NB4 (cell line): ENCODE measurements at places on chromosomes 13 and 19.

GRCh38 chr19:52739576-52739975 lies 4.7 kb upstream of the ZNF611 start:
- DNase-seq: no peak

- no peak for DNase-seq
These were observed 24.4 kb upstream of the NMRK2 start for GRCh38 chr19:3908266-3909054.

DNA sequence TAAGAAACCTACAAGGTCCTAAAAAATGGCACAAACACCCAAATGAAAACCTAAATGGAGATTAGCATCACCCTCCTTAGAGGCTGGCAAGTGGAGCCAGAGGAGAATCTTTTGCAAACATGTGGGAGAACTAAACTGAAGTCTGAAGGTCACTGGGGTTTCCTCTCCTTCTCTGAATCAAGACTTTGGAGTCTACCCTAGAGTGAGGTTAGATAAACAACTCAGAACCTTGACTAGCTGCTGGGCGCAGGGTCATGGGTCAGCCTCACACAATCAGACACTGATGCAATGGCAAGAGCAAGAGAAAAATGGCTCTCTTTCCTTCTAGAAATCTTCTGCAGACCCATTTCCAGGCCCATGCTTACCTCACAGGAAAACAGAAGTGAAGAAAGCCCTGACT lies 165.8 kb downstream of the KCTD12 start:
- no peak for DNase-seq

GRCh38 chr19:45508861-45509691 lies 1.8 kb downstream of the VASP start:
- peak; percentile 82 for DNase-seq

DNA sequence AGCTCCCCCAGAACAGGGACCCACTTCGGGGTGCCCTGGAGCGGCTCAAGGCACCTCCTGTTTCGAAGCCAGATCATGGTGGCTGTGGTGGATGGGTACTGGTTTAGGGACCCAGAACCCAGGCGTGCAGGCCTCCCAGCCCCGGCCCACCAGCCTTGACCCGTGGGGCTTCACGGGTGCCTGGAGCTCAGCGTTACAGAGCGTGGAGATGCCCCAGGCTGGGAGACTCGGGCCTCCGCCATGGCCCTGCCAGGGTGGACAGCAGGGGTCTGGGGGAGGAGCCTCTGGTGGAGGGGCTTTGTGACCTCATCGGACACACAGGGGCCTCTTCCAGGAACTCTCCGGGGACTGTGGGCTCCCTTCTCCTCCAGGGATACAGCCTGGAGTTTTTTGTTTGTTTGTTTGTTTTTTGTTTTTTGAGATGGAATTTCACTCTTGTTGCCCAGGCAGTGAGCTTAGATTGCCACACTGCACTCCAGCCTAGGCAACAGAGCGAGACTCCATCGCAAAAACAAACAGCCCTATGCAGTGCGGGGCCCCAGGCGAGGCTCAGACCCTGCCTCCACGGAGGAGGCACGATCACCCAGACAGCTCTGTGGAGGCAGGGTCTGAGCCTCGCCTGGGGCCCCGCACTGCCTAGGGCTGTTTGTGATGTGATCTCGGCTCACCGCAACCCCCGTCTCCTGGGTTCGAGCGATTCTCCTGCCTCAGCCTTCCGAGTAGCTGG lies at the start of gene GARIN5B:
GARIN5B (minus strand) TSS at position 271 of the 727 bp plus-strand sequence; CDS start at position 77, 194 bp downstream.
- DNase-seq: no peak

- DNase-seq: no peak
These were observed 10.9 kb downstream of the TMEM255B start for GRCh38 chr13:113769881-113770280.

DNA sequence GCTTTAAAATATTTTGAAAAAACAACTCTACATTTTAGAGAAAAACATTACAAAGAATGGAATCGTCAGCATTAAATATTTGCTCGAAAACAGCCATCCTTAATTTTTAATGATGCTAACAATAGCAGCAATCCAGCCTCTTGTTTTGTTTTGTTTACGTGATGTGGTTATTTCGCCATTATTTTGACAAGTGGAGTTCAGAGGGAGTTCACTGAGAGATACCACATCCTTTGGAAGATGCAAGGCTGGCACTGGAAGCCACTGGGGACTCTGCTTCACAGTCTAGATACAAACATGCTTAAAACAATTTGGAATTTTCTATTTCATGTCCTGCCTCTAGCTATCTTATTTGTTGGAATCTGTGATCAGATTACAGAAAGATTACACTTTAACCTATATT lies 556.3 kb downstream of the PCDH17 start:
- DNase-seq: no peak
